MV-4-11 (cell line): ENCODE measurements at places on chromosomes 6 and 20.

- DNase-seq: peak; percentile 72
These were observed 99.3 kb upstream of the VSTM2L start for GRCh38 chr20:37803438-37804307.

DNA sequence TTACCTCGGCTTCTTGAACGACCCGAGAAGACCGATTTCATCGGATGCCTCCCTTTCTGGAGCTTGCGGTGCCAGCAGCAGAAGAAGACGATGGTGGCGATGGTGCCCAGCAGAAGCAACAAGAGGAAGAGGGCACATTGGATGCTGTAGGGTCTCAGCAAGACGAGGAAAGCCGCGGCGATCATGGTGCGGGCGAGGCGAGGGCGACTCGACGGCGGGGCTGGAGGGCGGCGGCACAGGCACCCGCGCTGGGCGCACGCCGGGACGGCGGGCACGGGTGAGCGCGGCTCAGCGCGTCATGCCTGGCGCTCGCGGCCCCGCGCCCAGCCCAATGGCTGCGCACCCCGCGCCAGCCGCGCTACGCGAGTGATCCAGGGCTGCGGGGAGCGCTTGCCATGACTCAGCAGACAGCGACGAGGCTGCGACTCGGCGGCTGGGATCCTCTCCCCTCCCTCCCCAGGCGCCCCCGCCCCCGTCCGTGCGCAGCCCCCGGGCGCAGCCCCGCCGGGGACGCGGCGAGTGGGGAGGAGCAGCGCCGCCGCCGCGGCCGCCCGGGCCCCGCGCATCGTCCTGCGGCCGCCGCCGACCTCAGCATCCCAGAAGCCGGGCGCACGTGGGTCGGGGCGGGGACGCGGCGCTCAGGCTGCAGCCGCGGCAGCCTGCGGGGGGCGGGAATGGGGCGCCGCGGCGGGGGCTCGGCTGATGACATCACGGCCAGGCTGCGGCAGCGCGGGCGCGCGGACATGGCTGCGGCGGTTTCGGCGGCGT is at the start of gene BEND6:
Gene BEND6 (plus strand): TSS at position 705 of the 768 bp plus-strand sequence. CDS start 26,704 bp downstream, outside the sequence.
- DNase-seq: peak; percentile 30

DNA sequence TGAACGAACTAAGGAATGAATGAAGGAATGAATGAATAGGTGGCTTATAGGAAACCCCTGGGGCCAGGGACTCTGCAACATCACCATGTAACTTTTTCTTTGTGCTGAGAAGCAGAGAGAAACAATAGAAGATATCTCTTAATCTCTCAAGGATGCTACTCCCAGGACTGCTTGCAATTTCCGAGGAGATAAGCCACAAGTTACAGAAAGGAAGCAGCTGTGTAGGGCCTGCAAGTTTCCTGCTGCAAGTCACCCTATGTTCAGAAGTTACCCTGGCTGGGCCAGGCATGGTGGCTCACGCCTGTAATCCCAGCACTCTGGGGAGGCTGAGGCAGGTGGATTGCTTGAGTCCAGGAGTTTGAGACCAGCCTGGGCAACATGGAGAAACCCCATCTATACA is 7.3 kb upstream of the MAVS start:
- DNase-seq: peak; percentile 71

DNA sequence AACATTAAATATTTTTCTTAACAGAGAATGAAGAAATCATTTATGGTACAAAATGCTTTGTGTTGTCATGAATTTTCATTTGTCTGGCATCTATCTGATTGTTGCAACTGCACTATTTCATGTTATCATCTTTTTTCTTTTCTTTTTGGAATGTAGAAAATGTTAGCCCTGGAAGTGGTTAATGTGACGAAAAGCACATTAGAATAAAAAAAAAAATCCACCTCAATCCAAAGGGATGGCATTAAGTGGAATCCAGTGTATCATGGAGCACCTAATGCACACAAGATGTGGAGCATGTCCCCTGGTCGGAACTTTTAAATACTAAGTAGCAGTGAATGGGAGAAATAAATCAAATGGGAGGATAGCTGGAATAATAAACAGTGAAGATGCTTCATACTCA is 172.9 kb upstream of the MCHR2 start:
- no peak for DNase-seq
